Effector memory CD4-positive, alpha-beta T cell (primary cell): ENCODE measurements at places on chromosomes 7 and 10.

DNA sequence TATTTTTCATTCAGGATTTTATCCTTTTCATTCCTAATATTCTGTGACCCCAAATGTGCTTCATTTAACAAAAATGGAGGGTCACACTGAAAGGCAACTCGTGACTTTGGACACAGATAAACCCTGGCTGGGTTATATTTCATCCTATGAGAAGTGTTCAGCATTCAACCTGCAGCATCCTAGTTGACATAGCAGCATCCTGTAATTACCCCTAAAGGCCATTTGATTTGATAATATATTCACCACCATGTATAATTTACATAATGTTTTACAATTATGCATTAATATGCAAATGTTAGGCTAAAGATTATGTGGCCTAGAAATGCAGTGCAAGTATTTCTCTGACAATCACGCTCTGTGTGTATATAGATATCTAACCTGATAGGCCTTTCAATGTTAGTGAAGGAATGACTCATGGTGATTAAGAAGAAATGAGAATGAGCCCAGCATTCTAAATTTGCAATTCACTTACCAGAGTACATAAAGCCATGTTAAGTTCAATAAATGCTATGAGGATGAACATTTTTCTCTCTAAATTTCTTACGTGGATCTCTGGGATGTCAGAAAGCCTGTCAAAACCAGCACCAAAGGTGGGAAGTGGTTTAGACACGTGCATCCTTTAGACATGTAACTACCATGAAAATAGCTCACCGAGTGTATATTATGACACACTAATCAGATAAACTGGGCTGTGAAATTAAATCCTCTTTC is 337.7 kb upstream of the AOAH start:
- no peak overlapping the region for H3K4me3 ChIP-seq
- no peaks in the 10 kb centered on the region for H3K27me3 ChIP-seq
- peaks cover 3% of the 10 kb centered on the region for H3K4me1 ChIP-seq

DNA sequence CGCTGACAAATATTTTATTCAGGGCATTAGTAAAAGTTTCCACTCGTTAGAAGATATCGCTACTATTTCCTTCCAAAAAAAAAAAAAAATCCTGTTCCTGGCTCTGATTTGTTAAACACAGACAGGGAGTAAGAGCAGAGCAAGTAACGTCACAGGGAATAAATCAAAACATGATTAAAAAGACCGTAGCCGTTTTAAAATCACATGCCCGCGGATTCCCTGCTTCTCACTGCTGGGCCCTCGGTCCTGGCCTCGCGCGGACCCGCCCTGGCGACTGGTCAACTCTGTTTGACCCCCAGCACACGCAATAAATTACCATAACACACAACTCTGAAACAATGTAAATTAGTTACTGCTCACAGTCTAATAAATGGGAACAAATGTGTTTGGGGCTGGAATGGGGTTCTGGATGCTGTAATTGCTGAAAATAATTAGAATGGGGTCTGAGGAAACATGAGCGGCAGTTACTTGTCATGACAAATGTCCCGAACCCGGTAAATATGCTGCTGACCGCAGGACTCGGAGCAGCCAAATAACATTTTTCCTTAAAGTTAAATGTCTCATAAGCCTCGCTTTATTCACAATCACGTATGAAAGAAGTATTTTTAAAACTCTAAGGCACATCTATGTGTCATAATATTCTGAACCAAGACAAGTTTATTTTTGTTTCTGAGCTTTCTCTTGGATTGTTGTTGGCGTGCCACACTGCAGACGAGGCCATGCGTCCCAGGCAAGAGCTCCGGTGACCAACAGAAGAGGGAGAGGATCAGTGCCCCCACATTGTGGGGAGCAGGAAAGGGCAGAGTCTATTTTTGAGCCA is 17.9 kb downstream of the EBF3 start:
- no peak for DNase-seq
- H3K27me3 ChIP-seq: peaks cover 3% of the 10 kb centered on the region
- no peak overlapping the region for H3K27ac ChIP-seq
- no peaks in the 10 kb centered on the region for H3K4me1 ChIP-seq

- no peak overlapping the region for H3K4me3 ChIP-seq
- peak overlapping the region; percentile 70 for H3K27ac ChIP-seq
- H3K27me3 ChIP-seq: no peaks in the 10 kb centered on the region
Observed at GRCh38 chr7:1926908-1927306, 256.8 kb downstream of the ELFN1 start.

- no peaks in the 10 kb centered on the region for H3K27me3 ChIP-seq
- H3K36me3 ChIP-seq: no peaks in the 10 kb centered on the region
- DNase-seq: no peak
- no peak overlapping the region for H3K4me3 ChIP-seq
- H3K4me1 ChIP-seq: no peaks in the 10 kb centered on the region
- no peak overlapping the region for H3K27ac ChIP-seq
Observed at GRCh38 chr7:26897928-26898327, 33.5 kb upstream of the SKAP2 start.

- no peaks in the 10 kb centered on the region for H3K27me3 ChIP-seq
- H3K4me1 ChIP-seq: peaks cover 13% of the 10 kb centered on the region
- H3K36me3 ChIP-seq: no peaks in the 10 kb centered on the region
- DNase-seq: peak; percentile 5
- peak overlapping the region; percentile 58 for H3K4me3 ChIP-seq
Observed at GRCh38 chr7:6375348-6376101, 72.2 kb downstream of the DAGLB start.

DNA sequence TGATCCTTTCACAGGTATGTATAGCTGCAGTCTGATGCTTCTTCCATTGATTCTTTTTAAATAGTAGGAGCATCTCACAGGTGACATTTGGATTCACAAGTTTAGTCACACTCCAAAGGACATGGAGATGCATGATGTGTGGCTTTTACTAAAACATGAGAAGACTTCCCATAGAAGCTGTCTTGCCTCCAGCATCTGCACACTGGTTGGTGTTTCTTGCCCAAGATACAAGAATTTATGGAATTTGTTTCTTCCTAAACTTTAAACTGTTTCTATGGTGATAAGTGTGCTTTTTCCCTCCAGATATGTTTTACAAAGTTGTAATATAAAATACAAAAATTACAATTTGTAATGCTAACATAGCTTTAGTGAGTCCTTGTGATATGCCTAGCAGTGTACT is 24.2 kb downstream of the ADIRF start:
- no peak overlapping the region for H3K4me3 ChIP-seq
- H3K27me3 ChIP-seq: no peaks in the 10 kb centered on the region
- H3K4me1 ChIP-seq: no peaks in the 10 kb centered on the region
- H3K36me3 ChIP-seq: no peaks in the 10 kb centered on the region
- DNase-seq: no peak
- H3K27ac ChIP-seq: no peak overlapping the region

- DNase-seq: no peak
- no peaks in the 10 kb centered on the region for H3K4me1 ChIP-seq
- no peak overlapping the region for H3K4me3 ChIP-seq
- H3K27ac ChIP-seq: no peak overlapping the region
Observed at GRCh38 chr7:40802497-40802896, 667.7 kb downstream of the SUGCT start.

- no peaks in the 10 kb centered on the region for H3K36me3 ChIP-seq
- H3K4me1 ChIP-seq: no peaks in the 10 kb centered on the region
- H3K27ac ChIP-seq: no peak overlapping the region
- H3K27me3 ChIP-seq: no peaks in the 10 kb centered on the region
Observed at GRCh38 chr10:33509231-33509831, 174.9 kb upstream of the NRP1 start.

- H3K4me1 ChIP-seq: no peaks in the 10 kb centered on the region
- H3K36me3 ChIP-seq: no peaks in the 10 kb centered on the region
- H3K27me3 ChIP-seq: no peaks in the 10 kb centered on the region
- no peak for DNase-seq
- H3K4me3 ChIP-seq: no peak overlapping the region
- no peak overlapping the region for H3K27ac ChIP-seq
Observed at GRCh38 chr10:4541292-4541691, 284.7 kb upstream of the AKR1E2 start.

DNA sequence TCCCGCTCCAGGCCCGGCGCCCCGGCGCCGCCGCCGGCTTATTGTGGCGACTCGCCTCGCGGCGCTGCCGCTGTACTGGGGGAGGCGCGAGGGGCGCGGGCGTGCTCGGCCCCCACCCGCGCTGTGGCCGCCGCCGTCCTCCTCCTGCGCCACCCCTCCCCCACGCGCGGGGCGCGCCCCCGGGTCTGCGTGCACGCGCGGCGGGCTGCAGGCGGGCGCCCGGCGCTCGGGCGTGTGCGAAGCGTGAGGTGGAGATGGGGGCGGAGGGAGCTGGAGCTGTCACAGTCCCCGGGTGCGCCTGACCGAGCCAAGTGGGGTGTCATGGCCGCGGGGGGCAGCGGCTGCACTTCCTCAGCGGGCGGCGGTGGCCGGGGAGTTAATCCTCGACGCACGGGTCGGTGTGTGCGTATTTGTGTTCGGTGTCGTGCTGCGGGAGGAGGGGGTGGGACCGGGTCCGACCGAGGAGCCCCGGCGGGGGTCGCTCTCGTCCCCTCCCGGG is 672 bp downstream of the LCOR start:
- peak; percentile 78 for DNase-seq
- peak overlapping the region; percentile 96 for H3K4me3 ChIP-seq
- no peaks in the 10 kb centered on the region for H3K27me3 ChIP-seq
- H3K4me1 ChIP-seq: peaks cover 20% of the 10 kb centered on the region

GRCh38 chr10:5628451-5629302 is 37.7 kb downstream of the ASB13 start:
- no peak for DNase-seq
- H3K27me3 ChIP-seq: no peaks in the 10 kb centered on the region
- H3K4me1 ChIP-seq: no peaks in the 10 kb centered on the region
- no peak overlapping the region for H3K27ac ChIP-seq
- H3K4me3 ChIP-seq: no peak overlapping the region

DNA sequence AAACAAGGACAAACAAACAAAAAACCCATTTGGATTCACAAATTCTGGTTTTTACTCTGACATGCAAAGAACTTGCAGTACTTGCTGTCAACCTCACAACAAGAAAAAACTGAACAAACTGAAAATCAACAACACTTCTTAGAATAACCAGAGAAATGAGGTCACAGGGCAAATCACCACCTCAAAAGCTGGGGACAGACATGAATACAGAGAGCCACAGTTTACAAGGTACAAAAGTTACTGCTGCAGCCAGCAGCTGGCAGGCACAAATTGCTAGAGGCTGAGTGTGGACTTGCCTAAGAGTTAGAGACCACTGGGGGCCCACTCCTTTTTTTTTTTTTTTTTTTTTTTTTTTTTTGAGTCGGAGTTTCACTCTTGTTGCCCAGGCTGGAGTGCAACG is 15.0 kb upstream of the RNF32 start:
- no peak for DNase-seq
- H3K27me3 ChIP-seq: no peaks in the 10 kb centered on the region
- H3K4me3 ChIP-seq: no peak overlapping the region
- no peak overlapping the region for H3K27ac ChIP-seq

DNA sequence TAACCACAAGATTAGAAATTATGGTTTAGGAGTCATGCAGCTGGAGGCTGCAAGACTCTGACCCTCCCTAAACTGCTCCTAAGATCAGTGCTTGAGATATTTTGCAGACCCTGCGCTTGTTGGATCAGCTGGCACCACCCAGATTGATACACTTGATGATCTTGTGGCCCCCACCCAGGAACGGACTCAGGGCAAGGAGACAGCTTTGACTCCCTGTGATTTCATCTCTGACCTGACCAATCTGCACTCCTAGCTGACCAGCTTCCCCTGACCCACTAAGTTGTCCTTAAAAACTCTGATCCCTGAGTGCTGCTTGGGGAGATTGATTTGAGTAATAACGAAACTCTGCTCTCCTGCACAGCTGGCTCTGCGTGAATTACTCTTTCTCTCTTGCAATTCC is 8.0 kb upstream of the RAB18 start:
- H3K36me3 ChIP-seq: no peaks in the 10 kb centered on the region
- H3K27me3 ChIP-seq: no peaks in the 10 kb centered on the region
- H3K27ac ChIP-seq: no peak overlapping the region
- H3K4me1 ChIP-seq: no peaks in the 10 kb centered on the region
- H3K4me3 ChIP-seq: no peak overlapping the region

- H3K36me3 ChIP-seq: no peaks in the 10 kb centered on the region
- no peak overlapping the region for H3K4me3 ChIP-seq
- no peak overlapping the region for H3K27ac ChIP-seq
- no peaks in the 10 kb centered on the region for H3K27me3 ChIP-seq
- DNase-seq: no peak
Observed at GRCh38 chr7:155210356-155210755, 87.3 kb upstream of the INSIG1 start.

DNA sequence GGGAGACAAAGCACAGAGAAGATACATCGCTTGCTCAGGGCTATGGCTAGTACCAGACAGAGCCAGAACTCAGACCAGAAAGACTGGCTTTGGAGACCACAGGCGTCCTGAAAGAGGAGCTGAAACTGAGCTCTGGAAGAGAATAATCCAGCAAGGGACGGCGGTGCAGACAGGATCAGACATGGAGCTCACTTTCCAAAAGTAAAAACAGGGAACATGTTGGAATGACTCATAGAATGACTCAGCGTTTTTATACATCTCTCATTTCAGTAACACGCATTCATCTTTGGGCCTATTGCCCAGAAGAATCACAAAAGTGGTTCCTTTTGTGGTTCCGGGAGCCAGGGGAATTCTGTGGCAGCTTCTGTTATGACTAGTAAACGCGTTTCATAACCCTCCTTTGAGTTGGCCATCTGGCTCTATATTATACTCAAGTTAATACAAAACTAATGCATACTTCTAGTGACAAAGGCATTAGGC is 37.2 kb downstream of the PLEKHS1 start:
- no peaks in the 10 kb centered on the region for H3K36me3 ChIP-seq
- H3K4me3 ChIP-seq: no peak overlapping the region
- no peak for DNase-seq
- H3K27me3 ChIP-seq: no peaks in the 10 kb centered on the region

DNA sequence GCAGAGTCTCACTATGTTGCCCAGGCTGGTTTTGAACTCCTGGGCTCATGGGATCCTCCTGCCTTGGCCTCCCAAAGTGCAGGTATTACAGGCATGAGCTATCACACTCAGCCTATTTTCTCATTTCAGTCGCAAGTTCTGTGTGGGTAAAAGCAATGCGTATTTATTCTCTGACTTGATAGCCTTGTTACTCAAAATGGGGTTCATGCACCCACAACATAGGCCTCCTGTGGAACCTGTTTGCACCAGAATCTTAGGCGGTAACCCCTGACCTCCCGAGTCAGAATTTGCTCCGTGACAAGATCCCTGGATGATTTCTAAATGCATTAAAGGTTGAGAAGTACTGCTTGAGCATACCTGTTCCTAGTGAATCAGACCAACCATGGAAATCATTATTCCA is 7.3 kb downstream of the IL2RA start:
- no peak for DNase-seq
- H3K4me1 ChIP-seq: peaks cover 49% of the 10 kb centered on the region
- H3K27ac ChIP-seq: peak overlapping the region; percentile 96
- H3K4me3 ChIP-seq: no peak overlapping the region
- no peaks in the 10 kb centered on the region for H3K27me3 ChIP-seq

- peaks cover 31% of the 10 kb centered on the region for H3K4me1 ChIP-seq
- H3K4me3 ChIP-seq: peak overlapping the region; percentile 75
- peak; percentile 90 for DNase-seq
Observed at GRCh38 chr7:923108-924041, 31.1 kb downstream of the ADAP1 start.

DNA sequence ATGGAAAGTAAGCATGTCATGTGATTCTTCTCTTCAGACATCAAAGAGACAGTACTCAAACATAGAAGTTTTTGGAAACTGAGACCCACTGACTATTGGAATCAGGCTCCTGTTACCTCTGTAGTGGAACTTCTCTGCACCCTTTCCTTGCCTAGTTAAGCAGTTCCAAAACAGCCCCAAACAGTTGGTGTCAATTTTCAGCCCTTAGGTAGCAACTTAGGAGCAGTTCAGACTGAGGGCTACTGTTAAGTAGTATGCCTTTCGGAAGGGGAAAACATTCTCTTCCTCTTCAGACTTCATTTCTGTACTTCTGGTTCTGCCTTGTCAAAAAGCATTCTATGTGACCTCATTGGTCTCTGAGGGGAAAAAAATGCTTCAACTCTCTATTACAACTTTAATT is 85.7 kb downstream of the ZNF277 start:
- H3K27me3 ChIP-seq: no peaks in the 10 kb centered on the region
- H3K36me3 ChIP-seq: no peaks in the 10 kb centered on the region
- H3K4me3 ChIP-seq: no peak overlapping the region
- H3K27ac ChIP-seq: no peak overlapping the region
